Epithelial cell of umbilical artery (primary cell): ENCODE measurements at places on chromosomes 5 and 9. TPM values are rescaled to one million over a fixed set of nuclear protein-coding genes. Genes with fewer than 3 reads are reported as not detected.

Gene PROB1
- 0.61 and 0.65 TPM in 2 replicates for total RNA-seq

Gene FYB1
- total RNA-seq: 0.65 TPM in 1 of 2 replicates, not detected in the other

Gene CRHBP
- total RNA-seq: 0.15 TPM in 1 of 2 replicates, not detected in the other

Gene PAEP
- not detected in 2 replicates for total RNA-seq

Gene PCDHGA5
- 0.30 and 0.32 TPM in 2 replicates for total RNA-seq

Gene WNT8A
- total RNA-seq: not detected in 2 replicates

Gene TXNDC8
- not detected in 2 replicates for total RNA-seq

Gene ZFP2
- total RNA-seq: 0.65 and 1.1 TPM in 2 replicates

Gene MRPS2
- total RNA-seq: 14.7 and 16.6 TPM in 2 replicates

Gene CXCL14
- total RNA-seq: not detected in 2 replicates

Gene IFNE
- 0.32 and 3.6 TPM in 2 replicates for total RNA-seq

Gene THBS4
- total RNA-seq: under 0.01 TPM in 1 of 2 replicates, not detected in the other

Gene P4HA2
- 88.3 and 90.0 TPM in 2 replicates for total RNA-seq

Gene PCSK1
- total RNA-seq: 0.32 and 0.61 TPM in 2 replicates

Gene TTC23L
- 0.15 TPM in 1 of 2 replicates, not detected in the other for total RNA-seq

Gene FBP2
- total RNA-seq: not detected in 2 replicates

Gene ARID3C
- under 0.01 and 0.30 TPM in 2 replicates for total RNA-seq

Gene SH3GL2
- 0.32 TPM in 1 of 2 replicates, not detected in the other for total RNA-seq

Gene MLANA
- total RNA-seq: not detected in 2 replicates

Gene DRD1
- not detected in 2 replicates for total RNA-seq

Gene KLF4
- 0.65 and 1.1 TPM in 2 replicates for total RNA-seq
